H54 (cell line): ENCODE measurements at places on chromosomes 7 and 10.

DNA sequence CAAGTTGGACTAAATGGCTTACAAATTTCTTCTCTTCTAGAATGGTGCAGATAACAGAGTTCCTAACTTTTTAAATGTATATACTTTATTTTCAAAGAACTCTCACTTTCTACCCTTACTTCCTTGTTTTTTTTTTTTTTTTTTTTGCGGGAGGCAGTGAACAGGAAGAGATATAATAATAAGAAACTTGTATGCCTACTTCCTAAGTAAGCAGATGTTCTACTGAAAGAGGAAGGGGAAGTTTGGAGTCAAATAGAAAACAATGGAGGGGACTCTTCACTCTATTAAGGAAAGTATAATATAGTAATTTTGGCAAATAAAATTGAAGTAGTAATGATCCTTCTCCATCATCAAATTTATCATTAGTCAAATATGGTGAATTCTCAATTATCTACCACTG, 754.0 kb downstream of the KCNMA1 start:
- DNase-seq = no peak

- DNase-seq = peak; percentile 17
Observed at GRCh38 chr7:27576360-27576944, 86.2 kb downstream of the HIBADH start.

DNA sequence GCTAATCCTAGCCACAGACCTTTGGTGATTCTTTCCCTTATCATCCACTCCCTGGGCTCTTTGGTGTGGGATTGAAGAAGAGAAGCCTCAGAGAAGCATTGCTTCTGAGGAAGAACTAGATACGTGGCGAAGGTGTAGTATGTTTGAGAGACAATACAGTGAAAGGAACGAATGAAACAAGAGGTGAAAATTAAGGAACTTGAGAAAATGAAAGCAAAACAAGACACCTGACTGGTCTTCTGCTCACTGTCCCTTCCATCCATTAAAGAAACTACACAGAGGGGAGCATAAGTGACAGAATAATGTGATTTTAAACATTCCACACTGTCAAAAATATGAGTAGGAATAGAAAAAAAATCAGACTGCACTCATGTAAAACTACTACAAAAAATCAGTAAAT, 219.6 kb upstream of the NPSR1 start:
- DNase-seq = no peak

GRCh38 chr7:104963991-104964385, 50.0 kb upstream of the KMT2E start:
- DNase-seq = no peak

DNA sequence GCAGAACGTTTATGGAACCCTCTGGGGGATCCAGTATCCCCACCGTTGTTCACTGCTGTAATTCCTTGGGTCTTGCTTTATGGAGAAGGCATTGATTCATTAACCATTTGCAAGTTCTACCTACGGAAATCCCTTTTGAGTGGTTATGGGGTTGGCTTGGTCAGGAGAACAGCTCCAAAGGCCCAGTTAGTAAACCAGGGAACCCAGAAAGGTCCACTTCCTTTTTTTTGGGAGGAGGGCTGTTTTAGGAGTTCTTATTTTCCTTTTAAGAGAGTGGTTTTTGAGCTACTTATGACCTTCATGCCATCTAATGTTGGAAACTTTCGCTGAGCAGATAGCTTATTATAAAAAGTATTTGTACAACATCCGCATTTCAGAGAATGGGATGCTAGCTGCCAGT, 1.3 kb downstream of the POR start:
- no peak for DNase-seq

GRCh38 chr7:124649397-124650014, 116.1 kb downstream of the GPR37 start:
- no peak for DNase-seq

GRCh38 chr7:159010937-159011721, 133.5 kb downstream of the VIPR2 start:
- DNase-seq = no peak

GRCh38 chr7:55212176-55212575, 153.0 kb upstream of the LANCL2 start:
- no peak for DNase-seq
